Activated T-cell treated with anti-CD3 and anti-CD28 coated beads for 4 hours (primary cell): ENCODE measurements at places on chromosomes 13 and 19.

DNA sequence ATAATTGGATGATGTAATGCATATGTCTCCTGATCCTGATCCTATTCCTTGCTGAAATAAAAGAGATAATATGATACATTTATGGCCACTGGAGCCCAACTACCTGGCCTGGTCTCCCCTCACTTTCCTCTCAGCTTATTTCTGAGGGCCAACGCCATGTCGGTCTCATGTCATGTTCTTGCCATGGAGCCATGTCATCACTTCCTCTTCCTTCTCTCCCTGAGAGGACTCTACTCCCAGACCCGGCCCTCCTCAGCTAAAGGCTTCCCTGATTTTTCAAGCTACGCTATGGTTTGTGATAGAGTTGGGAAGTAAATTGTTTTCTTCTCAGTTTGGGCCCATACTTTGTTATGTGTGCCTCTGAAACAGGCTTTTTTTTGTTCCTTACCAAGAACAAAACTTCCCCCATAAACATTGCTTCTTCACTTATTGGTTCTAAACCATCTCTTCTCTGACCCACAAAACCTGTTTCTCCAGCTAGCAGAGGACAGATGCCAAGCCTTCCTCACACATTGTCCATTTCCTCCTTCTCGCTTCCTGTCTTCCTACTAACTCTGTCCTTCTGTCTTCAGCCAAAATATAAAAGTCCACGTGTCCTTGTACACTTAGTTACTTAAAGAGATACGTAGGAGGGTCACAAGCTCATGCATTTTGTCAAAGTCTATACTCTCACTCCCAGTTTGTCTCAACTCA is 319.9 kb upstream of the DACH1 start:
- no peak for DNase-seq

DNA sequence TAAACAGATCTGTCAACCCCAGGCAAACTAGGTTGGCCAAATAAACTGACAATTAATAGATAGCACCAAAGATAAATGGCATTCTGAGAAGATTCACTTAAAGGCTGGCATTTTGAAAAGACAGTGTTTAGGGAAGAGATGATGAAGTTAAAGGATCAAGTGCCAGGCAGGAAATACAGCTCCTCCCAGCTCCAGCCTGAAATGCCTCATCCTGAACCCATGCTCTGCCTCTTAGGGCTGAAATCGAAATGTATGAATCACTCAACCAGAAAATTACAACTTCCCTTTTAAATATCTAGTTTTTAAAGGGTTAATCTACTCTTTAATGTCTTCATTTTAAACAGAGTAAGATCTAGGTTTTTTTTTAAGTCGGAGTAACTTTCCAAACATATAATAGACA is 171.2 kb upstream of the UBL3 start:
- no peak for DNase-seq

GRCh38 chr19:13094771-13095392 is 7.8 kb downstream of the LYL1 start:
- DNase-seq = no peak

- DNase-seq = no peak
These were observed 36.1 kb downstream of the OLFM4 start for GRCh38 chr13:53064731-53065130.

DNA sequence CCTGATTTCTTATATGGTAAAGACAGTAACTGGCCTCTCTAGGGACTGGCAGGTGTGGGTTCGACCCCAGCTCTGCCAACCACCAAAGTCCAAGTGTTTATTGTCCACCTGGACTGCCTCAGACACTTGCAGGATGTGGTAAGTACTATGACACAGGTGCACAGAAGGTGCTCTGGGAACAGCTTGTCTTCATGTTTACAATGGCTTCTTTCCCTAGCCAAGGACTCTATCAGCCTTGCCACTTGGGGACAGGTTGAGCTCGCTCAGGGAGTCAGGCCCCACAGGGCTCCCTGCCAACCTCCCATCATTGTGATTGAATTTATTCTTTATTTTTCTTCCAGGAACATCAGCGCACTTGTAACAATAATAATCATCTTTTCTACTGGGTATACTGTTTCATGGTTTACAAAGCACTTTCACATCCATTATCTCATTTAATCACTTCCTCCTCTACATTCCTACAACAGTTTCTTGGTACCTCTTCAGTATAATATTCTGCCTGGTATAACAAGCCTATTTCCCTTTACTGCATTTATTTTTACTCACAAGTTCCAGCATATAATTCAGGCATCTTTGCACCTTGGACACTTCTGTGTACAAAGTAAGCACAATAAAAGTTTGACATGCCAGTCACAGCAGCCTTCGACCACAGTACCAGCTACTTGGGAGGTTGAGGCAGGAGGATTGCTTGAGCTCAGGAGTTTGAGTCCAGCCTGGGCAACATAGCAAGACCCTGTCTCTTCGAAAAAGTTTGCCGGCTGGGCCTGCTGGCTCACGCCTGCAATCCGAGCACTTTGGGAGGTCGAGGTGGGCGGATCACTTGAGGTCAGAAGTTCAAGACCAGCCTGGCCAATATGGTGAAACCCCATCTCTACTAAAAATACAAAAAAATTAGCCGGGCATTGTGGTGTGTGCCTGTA is 24.2 kb upstream of the GATAD2A start:
- DNase-seq = no peak

DNA sequence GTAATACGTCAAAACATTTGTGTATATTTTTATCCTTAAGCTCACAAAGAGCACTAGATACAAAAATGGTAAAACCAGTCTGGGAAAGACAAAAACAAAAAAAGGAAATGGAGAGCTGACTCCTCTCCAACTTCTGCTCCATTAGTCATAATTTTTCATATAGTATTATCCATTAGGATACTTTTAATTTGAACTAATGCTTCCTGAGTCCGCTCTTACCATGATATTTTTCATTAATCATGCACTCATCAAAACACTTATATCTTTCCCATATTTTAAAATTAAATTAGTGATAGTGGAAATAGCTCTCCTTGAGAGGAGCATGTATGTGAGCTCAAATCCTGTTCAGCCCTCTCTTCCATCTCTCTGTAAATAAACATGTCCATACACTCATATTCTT is 1093.0 kb upstream of the MIR17HG start:
- DNase-seq = no peak

DNA sequence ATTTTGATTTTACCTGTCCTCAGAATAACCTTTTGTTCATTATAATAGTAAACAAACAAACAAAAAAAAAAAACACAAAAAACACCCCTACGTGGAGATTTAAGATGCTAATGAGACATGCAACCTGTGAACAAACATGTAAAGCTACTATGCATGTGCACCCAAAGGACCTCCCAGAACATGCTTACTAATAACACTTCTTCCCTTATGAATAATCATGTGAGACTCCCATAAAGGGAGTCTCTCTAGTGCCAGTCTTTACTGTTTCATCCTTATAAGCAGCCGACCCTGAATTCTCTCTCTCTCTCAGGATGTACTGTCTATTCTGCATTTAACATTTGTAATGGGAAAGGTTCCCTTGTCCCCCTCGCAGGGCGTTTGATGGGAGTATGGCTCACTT is 1051.1 kb downstream of the PCDH17 start:
- no peak for DNase-seq

- DNase-seq = no peak
These were observed 62.9 kb downstream of the NHLRC3 start for GRCh38 chr13:39100996-39101738.

GRCh38 chr13:48656608-48657007 is 2.9 kb downstream of the CYSLTR2 start:
- DNase-seq = no peak

GRCh38 chr19:1091544-1092175 is 3.5 kb downstream of the POLR2E start:
- DNase-seq = no peak

DNA sequence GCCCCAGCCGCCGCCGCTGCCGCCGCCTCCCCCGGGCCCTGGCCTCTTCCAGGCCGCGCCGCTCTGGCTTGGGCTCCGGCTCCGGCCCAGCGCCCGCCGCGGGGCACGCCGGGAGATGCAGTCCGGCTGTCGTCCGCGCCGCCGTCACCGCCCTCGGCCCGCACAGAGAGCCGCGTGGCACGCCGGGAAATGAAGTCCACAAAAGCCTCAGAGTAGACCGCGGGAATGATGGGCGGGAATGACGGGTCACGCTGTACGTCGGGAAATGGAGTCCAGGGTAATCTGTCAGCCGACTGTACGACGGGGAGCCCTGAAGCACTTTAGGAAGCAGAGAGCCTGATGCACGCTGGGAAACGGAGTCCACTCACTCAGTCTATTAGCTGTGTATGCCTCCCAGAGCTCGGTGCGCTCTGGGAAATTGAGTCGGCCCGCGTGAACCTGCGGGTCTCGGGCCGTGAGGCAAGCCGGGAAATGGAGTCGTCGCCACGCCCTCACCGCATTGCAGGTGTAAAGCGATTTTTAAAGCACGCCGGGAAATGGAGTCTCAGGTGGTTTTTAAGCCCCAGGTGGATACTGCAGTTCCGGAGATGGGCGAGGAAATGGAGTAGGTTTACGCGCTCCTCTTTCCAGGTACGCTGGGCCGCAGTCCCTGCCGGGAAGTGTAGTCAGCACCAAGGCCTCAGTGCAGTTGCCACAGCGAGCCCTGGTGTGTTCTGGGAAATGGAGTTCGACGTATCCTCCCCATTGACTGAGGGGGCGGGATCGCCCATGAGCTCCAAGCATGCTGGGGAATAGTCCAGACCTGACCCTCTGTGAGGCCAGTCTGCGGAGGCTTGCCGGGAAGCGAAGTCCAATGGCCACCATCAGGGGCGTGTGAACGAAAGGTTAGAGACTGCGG is at the start of gene GSK3A:
Gene GSK3A (minus strand): TSS at position 91 of the 898 bp plus-strand sequence. CDS start 137 bp downstream, outside the sequence.
- peak; percentile 91 for DNase-seq

DNA sequence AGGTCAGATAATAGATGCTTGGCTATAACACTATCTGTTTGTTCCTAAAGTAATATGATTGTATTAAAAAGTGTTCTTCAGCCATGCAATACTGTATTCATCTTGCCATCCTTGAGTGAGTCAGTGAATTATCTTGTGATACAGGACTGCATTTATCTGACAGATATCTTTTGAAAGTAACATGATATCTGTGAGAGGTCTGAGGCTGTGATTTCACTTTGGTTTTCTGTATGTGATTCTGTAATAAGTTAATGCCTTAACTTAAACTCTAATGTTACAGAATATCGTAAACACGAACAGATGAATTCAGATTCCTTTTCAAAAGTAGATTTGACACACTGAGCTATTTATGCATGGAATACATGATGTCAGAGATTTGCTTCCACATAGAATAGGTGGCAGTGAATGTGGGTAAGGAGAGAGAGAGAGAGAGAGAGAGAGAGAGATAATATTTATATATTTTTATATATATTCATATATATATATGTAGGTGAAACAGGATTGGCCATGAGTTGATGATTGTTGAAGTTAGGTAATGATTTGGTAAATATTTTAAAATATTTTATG is 97.9 kb upstream of the RNF113B start:
- no peak for DNase-seq

DNA sequence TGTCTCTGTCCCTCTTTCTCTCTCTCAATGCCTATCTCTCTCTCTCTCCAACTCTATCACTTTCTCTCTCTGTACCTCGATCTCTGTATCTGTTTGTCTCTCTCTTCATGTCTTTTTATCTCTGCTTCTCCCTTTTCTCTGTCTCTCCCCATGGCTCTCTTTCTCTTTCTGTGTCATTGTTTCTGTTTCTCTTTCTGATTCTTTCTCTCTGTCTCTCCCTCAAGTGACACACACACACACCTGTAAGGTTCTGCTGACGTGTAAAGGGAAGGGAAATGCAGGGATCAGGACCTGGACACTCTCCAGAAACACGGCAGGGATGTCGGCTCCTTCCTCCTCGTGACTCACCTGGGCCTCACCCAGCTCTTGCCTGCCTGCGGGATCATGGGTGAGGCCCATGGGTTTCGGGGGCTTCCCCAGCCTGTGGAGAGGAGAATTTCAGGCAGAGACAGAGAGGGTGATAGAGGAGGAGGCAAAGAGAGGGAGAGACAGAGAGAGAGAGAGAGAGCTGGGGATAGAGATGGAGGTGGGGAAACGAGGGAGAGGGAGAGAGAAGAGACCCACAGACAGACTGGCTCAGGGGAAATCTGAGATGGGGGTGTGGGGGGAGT is 5.4 kb upstream of the PLAUR start:
- no peak for DNase-seq

DNA sequence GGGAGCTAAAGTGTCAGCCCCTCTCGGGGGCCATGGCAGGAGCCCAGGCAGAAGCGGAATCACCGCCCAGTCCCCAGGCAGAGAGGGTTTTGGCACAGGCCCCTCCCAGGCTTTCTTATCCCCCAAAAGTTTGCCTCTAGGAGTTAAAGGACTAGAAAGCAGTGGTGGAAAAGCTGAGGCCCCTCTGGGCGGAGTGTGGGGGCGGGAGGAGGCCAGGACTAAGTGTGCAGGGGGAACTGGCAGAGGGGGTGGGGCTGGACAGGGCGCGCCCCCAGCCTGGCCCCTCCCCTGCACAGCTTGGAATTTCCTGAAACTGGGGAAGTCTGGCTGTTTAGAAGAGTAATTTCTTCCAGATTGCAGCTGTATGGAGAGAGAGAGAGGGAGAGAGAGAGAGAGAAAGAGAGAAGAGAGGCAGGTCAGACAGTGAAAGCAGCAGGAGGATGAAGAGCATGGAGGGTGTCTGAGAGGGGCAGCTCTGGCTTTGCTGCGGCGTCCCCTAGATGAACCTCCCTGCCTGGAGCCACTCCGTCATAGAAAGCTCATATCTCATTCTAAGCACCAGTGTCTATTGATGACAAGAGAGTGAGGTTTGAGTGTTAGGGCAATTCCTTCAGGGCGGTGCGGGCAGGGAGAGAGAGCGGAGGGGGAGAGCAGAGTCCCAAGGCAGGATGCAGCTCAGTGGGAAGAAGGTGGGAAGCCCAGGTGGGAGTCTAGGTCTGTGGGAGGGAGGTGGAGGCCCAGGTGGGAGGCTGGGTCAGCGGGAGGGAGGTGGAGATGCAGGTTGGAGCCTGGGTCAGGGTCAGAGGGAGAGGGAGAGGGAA is at the start of gene CDC42EP5:
Gene CDC42EP5 (minus strand): TSS at position 226 of the 821 bp plus-strand sequence. CDS start 7,749 bp downstream, outside the sequence.
- no peak for DNase-seq

GRCh38 chr13:60435762-60436374 is 38.8 kb downstream of the TDRD3 start:
- no peak for DNase-seq

- DNase-seq = no peak
These were observed 4.9 kb downstream of the RCBTB2 start for GRCh38 chr13:48527955-48528354.

DNA sequence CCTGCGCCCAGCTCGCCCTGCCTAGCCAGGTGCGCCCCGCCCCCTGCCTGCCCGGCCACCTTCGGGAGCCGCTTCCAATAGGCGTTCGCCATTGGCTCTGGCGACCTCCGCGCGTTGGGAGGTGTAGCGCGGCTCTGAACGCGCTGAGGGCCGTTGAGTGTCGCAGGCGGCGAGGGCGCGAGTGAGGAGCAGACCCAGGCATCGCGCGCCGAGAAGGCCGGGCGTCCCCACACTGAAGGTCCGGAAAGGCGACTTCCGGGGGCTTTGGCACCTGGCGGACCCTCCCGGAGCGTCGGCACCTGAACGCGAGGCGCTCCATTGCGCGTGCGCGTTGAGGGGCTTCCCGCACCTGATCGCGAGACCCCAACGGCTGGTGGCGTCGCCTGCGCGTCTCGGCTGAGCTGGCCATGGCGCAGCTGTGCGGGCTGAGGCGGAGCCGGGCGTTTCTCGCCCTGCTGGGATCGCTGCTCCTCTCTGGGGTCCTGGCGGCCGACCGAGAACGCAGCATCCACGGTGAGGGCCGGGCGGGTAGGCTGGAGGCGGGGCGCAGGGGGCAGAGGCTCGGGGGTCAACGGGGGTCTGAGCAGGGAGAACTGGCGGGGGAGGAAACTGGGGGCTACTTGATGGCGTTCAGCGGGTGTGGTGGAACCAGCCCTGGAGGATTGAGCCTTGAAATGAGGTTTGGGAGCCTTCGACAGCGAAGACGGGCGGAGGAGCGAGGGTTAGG is at the start of gene SPINT2:
Gene SPINT2 (plus strand): TSS at position 88 of the 727 bp plus-strand sequence. CDS start 320 bp downstream, at position 408.
- peak; percentile 24 for DNase-seq
